ENCODE measurements at places on chromosomes 4 and X. TPM values are rescaled to one million over a fixed set of nuclear protein-coding genes. Genes with fewer than 3 reads are reported as not detected.

Gene MAGEA10
- 49.8 TPM for polyA plus RNA-seq

Gene CT83
- polyA plus RNA-seq, result not detected

DNA sequence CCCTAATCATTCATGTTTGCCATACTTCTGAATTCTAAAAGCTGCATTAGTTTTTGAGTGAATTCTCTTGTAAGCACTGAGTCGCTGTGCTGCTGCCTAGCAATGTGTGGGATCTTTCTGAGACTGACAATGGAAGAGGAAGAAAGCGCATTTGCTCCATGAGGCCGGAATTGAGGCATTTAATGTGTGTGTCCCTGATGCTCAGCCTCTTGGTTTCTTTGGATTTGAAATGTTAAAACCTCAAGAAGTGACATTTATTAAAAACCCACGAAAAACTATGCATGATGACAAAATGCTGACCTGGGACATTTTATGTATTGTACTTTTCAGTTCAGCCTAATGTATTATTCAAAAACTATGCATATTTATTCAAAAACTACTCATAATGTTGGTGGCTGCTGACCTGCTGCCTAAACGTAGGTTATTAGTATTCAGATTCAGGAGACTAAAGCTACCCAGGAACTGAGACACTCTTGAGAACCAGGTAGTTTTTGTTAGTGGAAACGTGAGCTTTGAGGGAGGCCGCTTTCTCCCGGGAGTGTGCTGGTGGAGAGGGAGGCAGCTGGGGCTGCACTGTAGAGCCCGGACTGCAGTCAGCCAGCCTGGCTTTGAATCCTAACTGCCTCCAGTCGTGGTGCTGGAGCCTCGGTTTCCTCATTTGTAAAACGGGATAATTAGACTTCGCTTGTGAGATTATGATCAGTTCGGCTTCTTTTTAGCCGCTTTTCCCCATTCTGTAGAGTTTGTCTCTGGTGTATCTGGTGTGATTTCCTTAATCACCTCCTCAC, 11.3 kb downstream of the RGS12 start:
- DNase-seq, result peak; percentile 56

Gene SH2D1A
- polyA plus RNA-seq, result not detected

DNA sequence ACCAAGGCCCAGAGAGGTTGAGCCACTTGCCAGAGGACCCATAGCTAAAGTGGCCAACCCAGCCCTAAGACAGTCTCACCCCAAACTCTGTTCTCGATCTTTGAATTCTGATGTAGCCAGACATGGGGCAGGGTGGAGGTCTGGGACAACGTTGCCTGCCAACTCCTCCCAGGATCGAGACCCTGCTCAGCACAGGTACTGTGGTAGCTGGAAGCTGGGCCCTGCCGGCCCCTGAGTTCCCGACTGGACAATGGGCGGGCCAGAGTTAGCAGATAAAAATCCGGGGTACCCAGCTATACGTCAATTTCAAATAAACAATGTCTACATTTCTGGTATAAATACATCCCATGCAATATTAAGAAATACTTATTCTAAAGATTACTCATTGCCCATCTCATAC, 35.3 kb downstream of the ADRA2C start:
- no peak for DNase-seq

DNA sequence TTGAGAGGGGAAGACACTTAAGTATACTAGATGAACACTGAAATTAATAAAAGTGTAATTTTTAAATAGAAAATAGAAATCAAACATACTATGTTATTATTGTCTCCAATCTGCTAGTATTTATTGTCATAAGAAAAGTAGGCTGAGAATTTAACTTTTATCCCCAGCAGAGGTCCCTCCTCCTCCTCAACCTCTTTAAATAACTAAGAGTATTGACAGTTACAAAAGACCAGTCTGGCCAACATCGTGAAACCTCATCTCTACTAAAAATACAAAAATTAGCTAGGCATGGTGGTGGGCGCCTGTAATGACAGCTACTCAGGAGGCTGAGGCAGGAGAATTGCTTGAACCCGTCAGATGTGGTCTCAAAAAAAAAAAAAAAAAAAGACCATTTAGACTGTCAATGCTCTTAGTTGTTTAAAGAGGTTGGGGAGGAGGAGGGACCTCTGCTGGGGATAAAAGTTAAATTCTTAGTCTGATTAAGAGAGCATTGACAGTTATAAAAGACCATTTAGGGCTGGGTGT, 4.2 kb downstream of the SLC30A9 start:
- DNase-seq, result no peak

GRCh38 chr4:130044788-130045531, 949.0 kb downstream of the C4orf33 start:
- no peak for DNase-seq

DNA sequence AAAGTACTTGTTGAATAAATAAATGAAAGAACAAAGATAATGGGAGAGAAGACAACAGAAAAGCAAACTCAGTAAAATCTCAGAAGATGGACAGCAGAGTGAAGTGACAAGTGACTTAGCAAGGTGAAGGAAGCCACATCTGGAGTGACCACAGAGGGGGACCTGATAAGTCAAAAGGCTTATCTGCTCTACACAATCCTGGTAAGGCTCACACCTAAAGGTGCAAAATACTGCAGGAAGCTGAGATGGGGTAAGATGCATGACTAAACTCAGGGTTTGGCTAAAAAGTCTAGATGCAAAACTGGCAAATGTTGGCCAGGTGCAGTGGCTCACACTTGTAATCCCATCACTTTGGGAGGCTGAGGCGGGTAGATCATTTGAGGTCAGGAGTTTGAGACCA, 22.2 kb downstream of the TRMT2B start:
- DNase-seq, result no peak

Gene STK32B
- polyA plus RNA-seq, result 0.20 TPM

DNA sequence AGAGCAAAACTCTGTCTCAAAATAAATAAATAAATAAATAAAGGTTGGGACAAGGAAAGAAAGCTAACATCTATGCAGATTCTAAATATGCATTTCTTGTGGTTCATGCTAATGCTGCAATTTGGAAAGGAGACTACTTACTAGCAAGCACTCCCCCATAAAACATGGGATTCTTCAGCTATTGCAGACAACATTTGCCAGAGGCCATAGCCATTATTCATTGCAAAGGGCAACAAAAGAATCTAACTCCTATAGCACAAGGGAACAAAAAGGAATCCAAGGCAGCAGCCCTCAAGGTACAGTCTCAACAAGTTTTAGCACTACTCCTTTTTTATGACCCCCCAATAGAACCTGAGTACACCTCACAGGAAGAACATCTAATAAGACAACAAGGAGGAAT, 8.0 kb upstream of the HERC5 start:
- no peak for DNase-seq

Gene CISD2
- 21.4 TPM for polyA plus RNA-seq

Measured in SK-N-SH (cell line).